CD4-positive, alpha-beta T cell treated with Interleukin-15 for 4 hours (primary cell): ENCODE measurements at places on chromosomes 3 and 15.

- DNase-seq: no peak
Observed at GRCh38 chr15:49558929-49559328, 61.7 kb downstream of the FAM227B start.

DNA sequence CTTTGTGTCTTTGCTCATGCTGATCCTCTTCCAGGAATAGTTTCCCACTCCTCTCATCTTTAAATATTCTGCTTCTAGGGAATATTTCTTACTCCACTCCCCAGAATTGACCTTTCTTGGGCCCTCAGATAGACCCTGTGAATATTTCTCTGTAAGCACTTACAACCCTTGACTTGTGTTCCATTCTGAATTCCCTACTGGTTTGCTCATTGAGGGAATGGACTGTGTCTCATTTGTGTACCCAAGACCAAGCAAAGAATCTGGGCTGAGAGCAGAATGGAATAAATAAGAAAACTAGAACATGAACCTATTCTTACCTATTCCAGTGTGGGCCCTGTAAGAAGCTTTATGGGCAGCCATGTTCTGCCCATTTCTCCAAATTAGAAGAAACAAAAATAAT, 72.7 kb upstream of the TSPAN3 start:
- no peak for DNase-seq

DNA sequence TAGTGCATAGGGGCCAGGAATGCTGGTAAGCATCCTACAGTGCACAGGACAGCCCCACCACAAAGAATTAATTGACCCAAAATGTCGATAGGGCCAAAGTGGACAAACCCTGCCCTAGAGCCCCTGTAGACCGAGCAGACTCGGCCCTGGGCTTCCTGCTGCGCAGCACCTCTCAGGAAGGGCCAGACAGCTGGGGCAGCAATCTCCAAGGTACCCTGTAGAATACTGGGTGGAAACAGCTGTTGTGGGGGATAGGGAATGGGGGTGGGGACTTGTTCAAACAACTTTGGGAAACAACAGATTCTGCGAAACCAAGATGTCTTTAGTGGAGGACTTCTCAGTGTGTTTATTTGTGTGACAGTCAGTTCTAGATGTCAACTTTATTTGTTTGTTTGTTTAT, 67.1 kb downstream of the MRPL46 start:
- no peak for DNase-seq

GRCh38 chr3:132064114-132064513, 29.3 kb upstream of the CPNE4 start:
- no peak for DNase-seq

- no peak for DNase-seq
Observed at GRCh38 chr3:194872669-194872977, 186.9 kb downstream of the FAM43A start.

DNA sequence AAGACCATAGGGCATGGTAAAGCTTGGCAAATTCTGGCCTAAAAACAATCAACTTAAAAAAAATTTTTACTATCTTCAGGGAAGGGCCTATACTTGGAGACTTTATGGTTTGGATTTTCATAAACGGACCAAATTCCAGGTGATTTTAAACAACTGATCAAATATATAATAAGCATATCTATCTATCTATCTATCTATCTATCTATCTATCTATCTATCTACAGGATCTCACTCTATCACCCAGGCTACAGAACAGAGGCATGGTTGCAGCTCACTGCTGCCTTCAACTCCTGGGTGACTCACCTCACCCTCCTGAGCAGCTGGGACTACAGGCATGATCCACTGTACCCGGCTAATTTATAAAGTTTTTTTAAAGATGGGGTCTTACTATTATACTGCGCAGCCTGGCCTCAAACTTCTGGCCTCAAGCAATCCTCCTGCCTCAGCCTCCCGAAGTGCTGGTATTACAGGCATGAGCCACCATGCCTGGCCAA, 6.7 kb downstream of the SPPL2A start:
- no peak for DNase-seq

GRCh38 chr3:195203606-195204005, 67.4 kb downstream of the XXYLT1 start:
- DNase-seq: no peak

GRCh38 chr15:37595426-37595970, 338.9 kb upstream of the TMCO5A start:
- DNase-seq: no peak

DNA sequence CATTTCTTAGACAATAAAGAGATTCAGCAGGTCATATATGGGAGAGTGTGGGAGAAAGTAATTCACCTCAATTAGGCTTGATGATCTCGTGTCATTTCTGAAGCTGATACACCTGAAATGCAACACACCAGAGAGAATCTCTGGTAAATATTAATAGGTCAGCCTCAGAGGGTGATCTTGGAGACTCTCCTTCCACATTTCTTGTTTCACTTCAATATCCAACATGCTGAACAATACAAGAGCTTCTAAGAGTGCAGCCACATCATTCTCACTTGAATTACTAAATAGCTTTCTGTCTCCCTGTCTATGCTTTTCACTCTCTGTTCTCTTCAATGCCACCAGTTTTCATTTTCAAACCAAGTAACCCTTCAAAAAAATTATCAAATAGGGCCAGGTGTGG, 71.1 kb upstream of the GK5 start:
- DNase-seq: no peak

- DNase-seq: no peak
Observed at GRCh38 chr3:143831994-143832393, 16.3 kb downstream of the SLC9A9 start.

DNA sequence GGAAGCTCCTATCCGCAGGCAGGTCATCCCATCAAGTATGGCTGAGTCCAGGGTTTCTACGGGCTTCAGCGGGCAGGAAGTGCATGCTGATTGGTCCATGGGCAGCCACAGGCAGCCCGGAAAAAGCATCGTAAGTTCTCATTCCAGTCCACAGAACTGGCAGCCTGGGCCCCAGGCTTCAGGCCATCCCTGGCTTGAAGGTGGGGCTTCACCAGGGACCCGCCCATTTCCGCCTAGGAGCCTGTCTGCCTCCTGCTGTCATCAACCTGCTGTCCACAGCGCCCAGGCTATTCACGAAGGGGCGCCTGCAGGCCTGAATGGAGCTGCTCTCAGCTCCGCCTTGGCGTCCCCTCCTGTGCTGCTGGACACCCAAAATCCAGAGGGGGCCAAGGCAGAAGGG, 13.9 kb downstream of the PCYT1A start:
- DNase-seq: no peak

DNA sequence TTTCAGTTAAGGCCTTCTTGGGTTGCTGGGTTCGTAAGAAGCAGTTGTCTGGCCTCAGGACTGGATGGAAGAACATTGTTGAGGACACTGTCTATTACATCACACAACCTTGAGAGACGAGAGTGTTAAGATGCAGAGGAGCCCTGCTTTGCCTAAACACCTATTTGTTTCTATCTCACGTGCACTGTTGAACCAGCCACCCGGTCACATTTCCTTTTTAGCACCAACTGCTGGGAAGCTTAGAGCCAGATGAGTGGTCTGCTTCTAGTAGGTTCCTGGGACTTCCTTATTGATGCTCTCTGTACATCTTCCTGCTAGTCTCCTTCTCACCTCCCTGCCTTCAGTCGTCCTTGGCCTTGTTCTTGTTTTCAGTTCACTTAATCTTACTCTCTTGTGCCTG, 22.3 kb downstream of the CAND2 start:
- DNase-seq: no peak

GRCh38 chr3:176275538-176275937, 921.7 kb downstream of the TBL1XR1 start:
- DNase-seq: no peak

DNA sequence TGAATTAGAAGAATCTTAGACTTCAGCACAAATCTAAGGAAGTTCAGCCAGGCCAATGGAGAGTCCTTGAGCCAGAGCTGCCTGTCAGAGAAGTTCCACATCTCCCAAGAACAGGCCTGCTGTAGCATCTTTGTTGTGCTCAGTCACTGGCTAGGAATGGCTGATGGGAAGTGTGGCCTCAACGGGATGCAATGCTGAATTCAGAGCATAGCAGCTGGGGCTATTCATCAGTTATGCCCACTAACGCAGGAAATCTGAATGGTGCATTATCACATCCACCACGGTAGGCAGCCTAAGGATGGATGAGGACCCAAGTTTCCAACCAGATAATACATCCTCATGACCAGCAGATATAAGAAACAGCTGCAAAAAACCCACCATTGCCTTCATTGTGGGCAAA, 3.2 kb upstream of the EIF1B start:
- DNase-seq: no peak

DNA sequence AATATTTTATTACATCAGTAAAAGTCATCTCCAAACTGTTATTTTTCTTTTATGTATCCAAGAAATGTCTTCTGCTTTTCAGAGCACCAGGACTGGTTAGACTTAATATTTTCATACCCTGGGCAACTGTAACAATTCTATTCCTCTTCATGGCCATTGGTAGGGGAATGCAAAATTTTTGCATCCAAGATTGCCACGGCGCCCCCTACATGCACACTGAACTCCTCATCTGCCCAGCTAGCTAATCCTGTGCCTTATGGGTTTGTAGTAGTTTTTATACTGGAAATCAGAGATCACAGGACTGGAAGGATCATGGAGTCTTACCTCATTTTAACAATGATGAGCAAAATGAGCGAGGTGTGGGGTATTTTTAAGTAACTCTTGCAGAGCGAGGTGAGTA, 74.2 kb downstream of the CRTC3 start:
- peak; percentile 59 for DNase-seq
